Epithelial cell of proximal tubule (primary cell): ENCODE measurements at places on chromosomes 7 and 10. TPM values are rescaled to one million over a fixed set of nuclear protein-coding genes. Genes with fewer than 3 reads are reported as not detected.
A peak's percentile ranks its signal among the peaks of the same experiment; 100 is the strongest.

The DENND2A gene
- 27.6 and 34.4 TPM in 2 replicates for total RNA-seq

- no peak for DNase-seq
These were observed 664.2 kb upstream of the COBL start for GRCh38 chr7:51980812-51981211.

DNA sequence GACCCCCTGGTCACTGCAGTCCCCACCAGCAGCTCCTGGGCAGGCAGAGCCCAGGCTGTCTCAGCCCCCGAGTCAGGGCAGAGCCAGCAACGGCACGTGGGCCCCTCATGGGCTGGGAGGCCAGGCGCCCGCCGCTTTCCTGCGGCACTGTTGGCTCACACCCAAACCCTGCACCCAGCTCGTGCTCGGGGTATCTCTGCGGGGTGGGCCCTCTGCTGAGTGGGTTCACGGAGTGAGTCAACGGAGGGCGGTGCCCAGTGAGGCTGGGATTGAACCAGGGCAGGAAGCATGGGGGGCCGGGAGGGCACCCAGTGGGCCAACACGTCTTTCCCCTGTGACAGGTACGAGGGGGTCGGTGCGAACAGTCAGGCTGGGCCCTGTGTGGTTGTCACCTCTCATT lies 28.9 kb downstream of the ADAP1 start:
- DNase-seq = no peak

DNA sequence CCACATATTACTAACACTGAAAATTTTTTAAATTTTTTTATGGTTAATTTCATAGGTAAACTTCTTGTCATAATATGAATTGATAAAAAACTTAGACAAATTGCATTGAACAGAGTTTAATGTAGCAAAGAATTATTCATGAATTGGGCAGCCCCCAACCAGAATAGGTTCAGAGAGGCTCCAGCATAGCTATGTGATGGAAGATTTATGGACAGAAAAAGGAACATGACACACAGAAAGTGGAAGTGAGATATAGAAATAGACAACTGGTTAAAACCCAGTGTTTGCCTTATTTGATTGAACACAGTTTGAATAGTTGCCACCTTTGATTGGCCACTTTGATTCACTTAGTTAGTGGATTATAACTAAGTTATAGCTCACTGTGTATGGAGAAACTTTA lies 87.2 kb downstream of the AHR start:
- DNase-seq = no peak

DNA sequence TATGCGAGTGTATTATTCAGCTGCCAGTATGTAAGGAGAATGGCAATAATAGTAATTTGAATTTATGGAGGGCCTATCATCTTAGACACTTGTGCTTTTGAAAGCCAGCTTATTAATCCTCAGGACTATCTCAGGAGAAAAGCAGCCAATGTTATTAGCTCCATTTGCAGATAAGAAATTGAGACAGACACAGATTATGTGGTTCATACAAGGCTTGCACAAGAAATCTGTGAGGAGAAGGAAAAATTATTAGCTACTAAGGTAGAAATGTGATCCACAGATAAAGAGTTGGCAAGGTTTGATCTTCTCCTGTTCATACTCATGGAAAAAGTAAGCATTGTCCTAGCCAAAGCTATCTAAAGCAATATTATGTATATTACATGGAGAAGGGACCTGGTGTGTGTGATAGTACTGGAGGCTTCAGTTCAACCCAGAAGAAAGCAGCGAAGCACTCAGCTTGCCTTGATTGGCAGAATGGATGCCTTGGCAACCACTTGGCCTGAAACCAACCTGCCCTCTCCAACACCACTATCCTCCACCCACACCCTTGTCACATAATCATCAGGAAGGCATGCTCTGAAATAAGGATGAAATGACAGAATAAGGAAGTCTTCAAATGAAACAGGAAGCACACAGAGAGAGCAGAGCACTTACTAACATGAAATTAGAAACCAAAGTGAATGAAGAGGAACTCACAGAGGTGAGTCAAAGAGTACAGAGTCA lies 18.0 kb downstream of the MACC1 start:
- DNase-seq = peak; percentile 95

GRCh38 chr10:99532687-99533495 lies at the start of gene NKX2-3:
NKX2-3 (plus strand) TSS chr10:99532942; CDS start chr10:99533132, 190 bp downstream.
- DNase-seq = no peak

GRCh38 chr7:131244259-131244852 lies 83.3 kb upstream of the MKLN1 start:
- DNase-seq = peak; percentile 64

GRCh38 chr10:85137253-85137652 lies 808.9 kb downstream of the CCSER2 start:
- DNase-seq = no peak
